ENCODE measurements at places on chromosomes 12 and 14.

GRCh38 chr14:100332797-100333196 lies 9.7 kb downstream of the SLC25A47 start:
- DNase-seq, result no peak

DNA sequence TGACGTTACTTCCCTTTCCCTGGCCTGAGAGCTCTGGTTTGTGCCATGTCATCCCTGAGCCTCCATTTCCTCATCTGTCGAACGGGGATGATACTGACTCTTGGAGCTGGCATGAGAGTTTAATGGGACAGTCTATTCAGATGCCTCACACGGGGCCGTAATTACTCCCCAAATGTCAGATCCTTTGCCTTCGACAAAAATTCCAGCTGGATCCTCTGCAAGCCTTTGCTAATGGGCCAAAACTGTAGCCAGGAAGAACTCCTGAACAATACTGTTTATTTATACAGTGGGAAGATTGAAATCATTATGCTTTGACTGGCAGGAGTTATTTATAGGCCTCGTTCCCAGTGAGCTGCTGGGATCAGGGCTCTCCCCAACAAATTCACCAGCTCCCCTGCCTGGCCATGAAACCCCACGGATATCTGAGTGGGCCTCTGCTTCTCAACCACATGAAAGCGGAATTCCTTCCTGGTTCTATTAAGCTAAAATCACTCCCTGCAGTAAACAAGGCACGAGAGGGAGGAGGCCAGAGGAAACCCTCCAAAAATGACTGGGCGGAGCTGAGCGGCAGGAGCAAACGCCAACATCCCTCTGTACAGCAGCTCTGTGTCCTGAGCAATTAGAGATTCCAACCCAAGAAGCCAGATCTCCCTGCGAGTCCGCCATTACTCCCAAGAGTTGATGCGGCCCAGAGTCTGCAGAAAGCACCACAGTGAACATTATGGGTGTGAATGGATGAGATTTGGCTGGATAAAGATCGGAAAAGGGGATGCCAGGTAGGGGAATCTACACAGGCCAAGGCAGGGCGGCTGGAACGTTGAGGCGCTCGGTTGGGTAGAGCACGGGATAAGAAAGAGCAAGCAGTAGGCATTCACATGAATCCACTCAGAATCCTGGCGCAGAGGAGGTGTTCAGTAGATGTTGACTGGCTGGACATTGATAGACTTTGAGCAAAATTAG lies 326.1 kb downstream of the BCL11B start:
- no peak for DNase-seq

- DNase-seq, result no peak
These were observed 191.7 kb upstream of the FRMD6 start for GRCh38 chr14:51460011-51460410.

GRCh38 chr14:67680941-67681340 lies 6.5 kb upstream of the VTI1B start:
- DNase-seq, result peak; percentile 81

DNA sequence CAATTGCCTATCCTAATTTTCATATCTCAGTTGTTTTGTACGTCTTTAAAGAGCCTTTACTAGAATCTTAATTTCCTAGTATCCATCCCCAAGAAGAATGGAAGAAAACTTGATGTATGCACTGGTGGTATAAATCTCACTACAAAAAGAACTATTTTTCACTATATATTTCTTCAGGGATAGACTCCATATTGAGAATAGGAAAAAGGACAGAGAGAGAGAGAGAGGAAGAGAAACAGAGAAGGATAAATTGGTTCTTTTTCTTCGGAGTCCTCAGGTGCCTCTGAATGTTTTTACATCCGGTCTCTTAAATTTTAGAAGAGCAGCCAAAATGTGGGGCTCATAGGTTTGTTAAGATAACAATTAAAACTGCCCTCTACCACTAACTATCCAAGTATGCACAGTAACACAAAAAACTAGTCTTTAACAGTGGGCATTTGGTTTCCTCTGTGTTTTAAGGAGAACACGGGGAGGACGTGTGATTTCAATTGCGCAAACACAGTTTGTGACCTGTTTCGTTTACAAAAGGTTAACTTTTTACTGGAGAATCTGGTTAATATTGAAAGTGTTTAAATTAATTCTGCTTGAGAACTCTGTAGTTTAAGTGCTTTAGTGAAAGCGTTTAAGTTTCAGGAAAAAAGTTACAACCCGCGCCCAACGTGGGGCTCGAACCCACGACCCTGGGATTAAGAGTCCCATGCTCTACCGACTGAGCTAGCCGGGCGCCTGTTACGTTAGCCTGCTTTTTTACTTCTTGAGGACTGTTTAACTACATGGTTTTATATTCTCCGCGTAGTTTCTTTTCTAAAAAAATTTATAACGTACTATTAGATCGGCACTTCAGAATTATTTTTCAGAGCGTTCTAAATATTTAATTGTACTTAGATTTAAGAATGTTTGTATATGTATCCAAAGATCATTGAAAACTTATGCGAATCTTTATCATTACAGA lies 5.1 kb upstream of the PSMA3 start:
- peak; percentile 65 for DNase-seq

DNA sequence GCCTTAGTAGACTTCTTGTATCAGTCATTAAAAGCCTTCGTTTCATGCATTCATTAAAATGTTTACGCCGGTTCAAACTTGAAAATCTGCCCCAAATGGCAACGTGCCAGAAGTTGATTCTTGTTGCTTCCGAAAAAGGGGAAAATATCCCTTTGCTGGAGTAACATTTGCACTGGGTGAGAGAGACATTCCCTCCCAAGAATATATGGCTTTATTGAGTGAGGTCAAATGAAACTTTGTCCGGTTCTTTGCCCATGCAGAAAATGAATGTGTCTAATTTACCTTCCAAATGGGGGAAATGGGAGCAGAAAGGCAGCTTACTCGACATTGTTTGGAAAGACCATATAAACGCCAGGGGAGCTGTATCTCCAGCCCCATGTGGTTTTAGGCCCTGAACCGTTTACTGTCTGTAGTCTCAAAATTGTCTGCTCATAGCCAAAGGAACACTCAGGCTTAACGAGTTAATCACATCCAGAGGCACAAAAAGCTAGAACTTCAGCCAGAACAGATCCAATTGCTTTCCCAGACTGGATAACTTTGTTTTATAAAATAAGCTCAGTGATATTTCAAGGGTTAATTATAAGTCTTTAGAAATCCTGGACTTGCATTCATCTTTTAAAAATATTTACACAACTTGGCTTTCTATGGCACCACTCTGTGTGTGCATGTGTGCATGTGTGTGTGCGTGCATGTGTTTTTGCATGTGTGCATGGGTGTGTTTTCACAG lies 2.9 kb upstream of the EMP1 start:
- no peak for DNase-seq

- DNase-seq, result no peak
These were observed 62.3 kb downstream of the CDK17 start for GRCh38 chr12:96337953-96338352.

DNA sequence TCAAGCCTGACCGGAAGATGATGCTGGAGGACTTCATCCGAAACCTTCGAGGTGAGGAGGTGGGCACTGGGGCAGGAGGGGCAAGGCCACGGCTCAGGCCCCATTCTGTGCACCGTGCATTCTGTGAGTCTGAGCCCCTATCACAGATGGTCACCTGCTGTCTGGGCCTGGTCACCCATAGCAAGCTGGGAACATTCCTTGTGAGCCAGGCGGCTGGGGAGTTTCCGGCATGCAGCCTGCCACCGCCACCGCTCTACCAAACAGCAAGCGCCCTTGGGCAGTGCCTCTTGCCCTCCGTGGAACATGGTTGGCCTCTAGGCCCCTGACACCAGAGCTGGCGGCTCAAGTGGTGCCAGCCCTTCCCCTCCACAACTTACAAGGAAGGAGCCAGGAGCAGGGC lies 56.3 kb downstream of the SLC6A12 start:
- DNase-seq, result no peak

DNA sequence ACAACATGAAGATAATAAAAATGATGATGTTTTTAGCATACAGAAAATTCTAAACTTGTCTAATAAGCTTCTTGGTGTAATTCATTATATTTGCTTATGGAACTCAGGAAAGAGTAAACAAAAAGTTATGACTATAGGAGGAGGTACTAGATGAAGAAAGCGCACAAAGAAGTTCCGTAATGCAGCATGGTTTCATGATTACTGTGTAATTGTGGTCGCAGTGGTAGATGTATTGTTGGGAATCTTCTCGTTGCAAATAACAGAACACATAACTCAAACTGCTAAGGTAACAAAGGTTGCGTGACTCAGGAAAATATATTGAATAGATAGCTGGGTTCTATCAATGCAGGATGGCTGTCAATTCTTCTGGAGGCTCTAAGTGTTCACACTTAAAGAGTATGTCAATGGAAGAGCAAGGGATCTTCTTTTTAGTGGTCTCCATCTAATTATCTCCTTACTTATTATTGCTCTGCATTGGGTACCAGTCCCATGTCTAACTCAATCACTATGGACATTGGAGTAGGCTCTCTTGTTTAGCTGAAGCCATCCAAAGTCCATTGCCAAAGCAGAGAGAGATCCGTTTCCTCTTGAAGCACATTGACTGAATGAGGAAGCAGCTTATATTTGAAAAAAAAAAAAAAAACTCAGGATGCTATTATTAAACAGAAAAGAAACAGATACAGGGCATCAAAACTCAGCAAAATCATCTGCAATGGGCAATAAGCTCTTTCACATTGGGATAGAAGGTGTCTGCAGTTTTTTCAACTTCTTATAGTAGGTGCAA lies 283.4 kb upstream of the ATP2B1 start:
- DNase-seq, result no peak

DNA sequence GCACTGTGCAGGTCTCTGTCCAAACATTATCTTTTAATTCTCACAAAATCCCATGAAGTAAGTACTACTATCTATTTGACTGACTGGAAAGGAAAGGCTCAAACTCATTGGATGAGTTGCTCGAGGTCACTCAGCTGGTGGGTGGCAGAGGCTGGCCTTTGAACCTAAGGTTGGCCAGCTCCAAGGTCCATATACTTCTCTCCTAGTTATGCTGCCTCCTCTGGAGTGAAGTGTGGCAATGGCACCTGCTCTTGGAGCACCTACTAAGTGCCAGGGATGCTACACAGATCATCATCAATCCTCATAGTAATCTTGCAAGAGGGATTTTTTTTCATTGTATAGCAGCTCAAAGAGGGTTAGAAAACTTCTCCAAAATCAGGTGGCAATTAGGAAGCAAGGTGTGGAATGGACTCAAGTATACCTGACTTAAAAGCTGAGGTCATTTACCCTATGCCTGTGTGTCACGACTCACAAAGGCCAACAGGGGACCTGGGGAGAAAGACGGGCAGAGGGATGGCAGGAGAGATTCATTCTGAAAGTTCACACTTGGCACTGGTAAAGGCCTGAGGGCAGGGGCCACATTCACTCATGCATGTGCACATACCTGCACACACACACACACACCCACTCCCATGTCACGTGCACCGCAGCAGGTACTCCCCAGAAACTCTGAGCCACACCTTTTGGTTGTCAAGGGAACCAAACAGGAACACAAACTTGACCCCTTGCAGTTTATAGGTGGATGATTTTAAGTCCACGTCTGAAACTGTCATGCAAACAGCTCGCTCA lies 146.4 kb downstream of the FOXN3 start:
- no peak for DNase-seq

- DNase-seq, result no peak
These were observed 317.0 kb upstream of the TMTC1 start for GRCh38 chr12:30100741-30101140.

DNA sequence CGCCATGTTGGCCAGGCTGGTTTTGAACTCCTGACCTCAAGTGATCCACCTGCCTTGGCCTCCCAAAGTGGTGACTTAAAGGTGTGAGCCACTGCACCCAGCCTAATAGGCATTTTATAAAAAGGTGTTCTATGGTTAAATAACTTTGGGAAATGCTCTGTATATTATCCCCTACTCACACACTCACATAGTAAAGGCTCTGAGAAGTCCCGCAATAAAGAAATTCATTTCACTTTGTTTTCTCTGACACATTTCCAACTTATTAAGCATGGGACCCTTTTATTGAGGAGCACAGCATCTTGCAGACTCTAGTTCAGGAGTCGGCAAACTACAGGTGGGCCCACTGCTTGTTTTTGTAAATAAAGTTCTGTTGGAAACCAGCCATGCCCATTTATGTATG lies 63.9 kb downstream of the RNFT2 start:
- no peak for DNase-seq

- DNase-seq, result no peak
These were observed 26.6 kb upstream of the TMCC3 start for GRCh38 chr12:94676922-94677321.

DNA sequence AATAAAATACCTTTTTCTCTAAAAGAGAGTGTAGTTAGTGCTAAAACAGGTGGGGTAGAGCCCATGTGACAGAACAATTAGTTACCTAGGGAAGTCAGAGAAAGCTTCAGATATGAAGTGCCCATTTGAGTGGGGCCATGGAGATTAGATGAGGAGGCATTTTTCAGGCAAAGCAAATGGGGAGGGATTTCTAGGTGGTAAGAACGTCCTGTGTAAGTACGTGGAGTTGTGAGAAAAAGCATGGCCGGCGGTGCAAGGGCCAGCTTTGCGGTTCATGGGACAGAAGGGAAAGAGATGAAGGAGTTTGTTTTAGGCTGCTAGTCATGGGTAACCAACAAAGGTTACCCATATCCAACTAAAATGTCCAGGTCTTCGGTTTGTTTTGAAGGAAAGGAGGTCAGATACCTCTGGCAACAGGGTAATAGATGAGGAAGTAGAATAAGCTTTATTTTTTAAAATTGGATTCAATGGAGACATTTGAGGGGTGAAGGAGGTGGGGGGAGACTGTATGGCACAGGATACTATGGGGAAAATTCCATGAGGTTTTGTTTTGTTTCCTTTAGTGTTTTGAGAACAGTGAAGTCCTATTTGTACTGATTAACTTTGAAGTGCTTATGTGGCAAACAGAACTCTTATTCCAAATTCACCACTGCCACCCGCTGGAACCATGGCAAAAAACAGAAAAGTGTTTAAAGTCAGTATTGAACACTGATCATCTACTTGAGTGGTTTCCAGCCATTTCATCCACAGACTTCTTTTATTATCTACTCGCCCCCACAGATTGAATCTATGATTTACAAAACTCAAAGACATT lies 10.0 kb upstream of the SNRPF start:
- DNase-seq, result peak; percentile 50

GRCh38 chr14:105793836-105794235 lies 267.5 kb downstream of the TMEM121 start:
- DNase-seq, result no peak

GRCh38 chr14:95774265-95775160 lies 60.6 kb upstream of the TCL1A start:
- DNase-seq, result peak; percentile 46

DNA sequence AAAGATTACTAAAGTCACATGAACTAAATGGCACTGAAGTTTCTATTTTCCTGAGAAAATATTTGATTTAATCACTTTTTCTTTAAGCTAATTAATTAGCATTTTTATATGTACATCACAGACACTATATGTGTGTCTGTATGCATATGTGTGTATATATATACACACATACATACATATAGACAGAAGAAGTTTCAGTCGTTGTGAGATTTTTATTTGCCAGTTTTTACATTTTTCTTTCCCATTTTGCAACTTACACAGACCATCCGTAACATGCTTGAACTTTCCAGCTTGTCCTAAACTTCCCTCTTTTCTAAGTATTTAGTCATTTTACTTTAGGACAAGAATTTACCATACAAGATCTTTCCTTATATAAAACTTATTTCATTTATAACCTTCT lies 299.1 kb downstream of the IPO8 start:
- DNase-seq, result no peak

GRCh38 chr14:43306053-43306452 lies 1201.0 kb downstream of the FSCB start:
- DNase-seq, result no peak

- no peak for DNase-seq
These were observed 2.6 kb downstream of the NT5DC3 start for GRCh38 chr12:103838254-103838914.
